ENCODE measurements at places on chromosomes 12 and 14.

- DNase-seq = no peak
These were observed 10.8 kb downstream of the VTI1B start for GRCh38 chr14:67663633-67664032.

- DNase-seq = peak; percentile 42
These were observed at the start of gene ZFHX2 for GRCh38 chr14:23551266-23552028. ZFHX2 (minus strand) TSS chr14:23551765; CDS start chr14:23535325, 16,440 bp downstream.

GRCh38 chr12:22855456-22855855 lies 230.5 kb downstream of the ETNK1 start:
- no peak for DNase-seq

DNA sequence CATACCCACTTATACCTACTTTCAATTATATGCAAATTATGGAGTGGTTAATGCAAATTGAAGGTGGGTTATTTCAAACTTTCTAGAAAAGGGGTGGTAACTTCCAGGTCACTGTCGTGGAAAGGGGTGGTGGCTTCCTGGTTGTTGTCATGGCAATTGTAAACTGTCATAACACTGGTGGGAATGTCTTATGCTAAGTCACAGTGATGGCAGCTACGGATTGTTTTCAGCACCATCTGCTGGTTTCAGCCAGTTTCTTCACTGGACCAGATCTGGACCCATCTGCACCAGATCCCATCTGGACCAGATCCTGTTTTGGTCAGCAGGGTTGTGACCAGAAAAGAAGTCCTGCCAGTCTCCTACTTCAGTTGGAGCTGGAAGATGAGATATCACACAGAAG lies 1469.3 kb downstream of the AACS start:
- no peak for DNase-seq

Measured in fibroblast of upper back skin (primary cell).